MCF 10A (cell line): ENCODE measurements at places on chromosomes 3 and 15.

GRCh38 chr3:142977399-142977728 is 13.9 kb upstream of the PAQR9 start:
- H3K4me1 ChIP-seq: peaks cover 5% of the 10 kb centered on the region
- no peak overlapping the region for H3K4me3 ChIP-seq
- peak overlapping the region; percentile 9 for H3K27ac ChIP-seq
- H3K27me3 ChIP-seq: peaks cover 2% of the 10 kb centered on the region
- no peaks in the 10 kb centered on the region for H3K36me3 ChIP-seq

DNA sequence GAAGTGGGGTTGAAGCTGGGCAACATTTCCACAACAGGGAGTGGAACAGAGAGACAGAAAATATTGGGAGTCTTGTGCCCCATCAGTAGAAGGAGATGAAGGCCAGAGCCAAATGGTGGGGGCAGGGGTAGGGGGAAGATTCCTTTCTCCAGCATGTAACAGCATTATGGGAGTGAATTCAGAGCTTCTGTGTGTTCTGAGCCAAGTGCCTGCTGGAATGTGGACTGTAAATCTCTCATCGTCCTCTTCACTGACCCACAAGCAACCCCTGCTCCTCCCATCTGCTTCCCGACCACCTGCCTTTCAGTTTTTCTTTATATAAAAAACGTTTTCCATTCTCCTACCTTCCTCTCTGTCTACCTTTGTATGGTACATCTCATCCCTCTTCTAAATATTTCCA is 344.2 kb upstream of the TPRG1 start:
- H3K27ac ChIP-seq: no peak overlapping the region
- no peak overlapping the region for H3K4me3 ChIP-seq
- no peaks in the 10 kb centered on the region for H3K36me3 ChIP-seq
- no peaks in the 10 kb centered on the region for H3K27me3 ChIP-seq
- peaks cover 3% of the 10 kb centered on the region for H3K4me1 ChIP-seq

DNA sequence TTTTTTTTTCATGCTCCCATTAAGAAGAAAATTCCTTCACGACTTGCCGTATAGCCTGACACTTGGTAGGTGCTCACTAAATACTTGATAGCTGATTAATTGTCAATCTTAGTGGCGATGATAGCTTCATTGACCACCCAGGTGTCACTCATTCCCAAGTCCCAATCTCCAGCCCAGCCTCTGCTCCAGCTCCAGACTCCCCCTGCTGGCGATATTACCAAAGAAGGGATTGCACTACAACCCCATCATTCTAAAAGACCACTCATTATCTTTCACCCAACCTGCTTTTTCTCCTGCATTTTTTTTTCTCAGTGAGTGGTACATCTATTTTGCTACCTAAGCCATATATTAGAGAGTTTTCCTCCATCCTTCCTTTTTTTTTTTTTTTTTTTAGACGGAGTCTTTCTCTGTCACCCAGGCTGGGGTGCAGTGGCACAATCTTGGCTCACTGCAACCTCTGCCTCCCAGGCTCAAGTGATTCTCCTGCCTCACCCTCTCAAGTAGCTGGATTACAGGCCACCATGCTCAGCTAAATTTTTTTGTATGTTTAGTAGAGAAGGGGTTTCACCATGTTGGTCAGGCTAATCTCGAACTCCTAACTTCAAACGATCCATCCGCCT is 19.5 kb upstream of the COMMD2 start:
- peak; percentile 56 for DNase-seq
- no peaks in the 10 kb centered on the region for H3K27me3 ChIP-seq
- no peak overlapping the region for H3K4me3 ChIP-seq

DNA sequence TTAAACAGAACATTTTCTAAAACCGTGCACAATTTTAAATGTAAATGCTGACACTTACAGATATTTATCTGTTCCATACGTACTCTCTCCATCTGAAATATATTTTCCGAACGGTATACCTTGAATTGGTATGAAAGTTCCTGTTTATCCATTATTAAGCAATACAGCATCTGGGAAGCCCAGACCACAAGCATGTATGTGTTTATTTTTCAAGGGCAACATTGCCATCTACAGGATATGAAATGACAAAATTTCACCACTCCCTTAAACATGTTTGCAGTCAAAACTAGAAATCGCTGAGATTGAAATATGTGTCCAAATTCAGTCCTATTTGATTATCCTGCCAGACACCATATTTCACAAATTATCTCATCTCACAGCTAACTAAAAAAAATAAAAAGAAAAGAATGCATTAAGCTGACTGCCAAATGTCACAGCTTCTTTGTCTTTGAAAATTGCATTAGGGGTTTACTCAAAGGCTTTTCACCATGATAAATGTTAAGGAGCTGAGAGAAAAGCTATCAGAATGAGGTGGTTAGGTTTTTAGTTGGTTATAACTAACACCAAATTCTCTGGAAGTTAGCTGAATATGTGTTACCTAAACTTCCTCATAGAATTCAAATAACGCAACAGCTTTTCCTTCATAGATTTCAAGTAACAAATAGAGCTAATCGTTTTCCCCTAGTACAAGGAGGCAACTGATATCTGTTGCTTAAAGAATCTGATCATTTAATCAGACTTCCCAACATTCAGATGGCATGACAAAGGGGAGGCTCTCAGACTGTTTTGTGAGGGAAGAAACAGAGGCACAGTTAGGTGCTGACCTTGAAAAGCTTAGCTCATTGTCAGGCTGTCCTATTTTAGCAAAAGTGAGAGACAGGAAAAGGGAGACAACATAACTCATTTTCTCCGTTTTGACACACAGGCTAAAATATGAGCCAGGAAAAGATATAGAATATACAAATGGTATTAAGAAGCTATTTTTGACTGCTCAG is 533.1 kb downstream of the TBL1XR1 start:
- H3K27me3 ChIP-seq: no peaks in the 10 kb centered on the region
- no peak overlapping the region for H3K27ac ChIP-seq
- peak; percentile 78 for DNase-seq
- H3K4me1 ChIP-seq: no peaks in the 10 kb centered on the region
- H3K36me3 ChIP-seq: no peaks in the 10 kb centered on the region
- H3K4me3 ChIP-seq: no peak overlapping the region
